NCI-H1417 (cell line): ENCODE measurements at places on chromosomes 1 and 21.

GRCh38 chr1:7561936-7562728 is 209.0 kb upstream of the VAMP3 start:
- no peak for DNase-seq

GRCh38 chr1:182556279-182556678 is 32.8 kb downstream of the RNASEL start:
- no peak for DNase-seq

DNA sequence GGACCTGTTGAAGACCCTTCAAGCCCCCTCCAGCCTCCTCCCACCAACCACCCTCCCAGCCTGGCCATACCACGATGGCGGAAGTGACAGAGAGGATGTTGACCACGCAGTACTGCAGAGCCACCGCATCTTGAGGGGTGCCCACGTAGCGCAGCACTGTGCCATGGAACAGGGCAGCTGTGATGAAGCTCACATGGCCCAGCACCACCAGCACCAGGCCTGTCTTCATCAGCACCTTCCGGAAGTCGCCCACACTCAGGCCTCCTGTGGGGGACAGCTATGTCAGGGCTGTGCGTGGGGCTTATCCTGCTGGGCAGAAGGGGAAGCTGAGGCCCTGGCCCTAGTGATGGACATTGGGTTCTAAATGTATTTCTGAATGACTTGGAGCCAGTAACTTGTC is 3.1 kb downstream of the TMEM54 start:
- DNase-seq = no peak

DNA sequence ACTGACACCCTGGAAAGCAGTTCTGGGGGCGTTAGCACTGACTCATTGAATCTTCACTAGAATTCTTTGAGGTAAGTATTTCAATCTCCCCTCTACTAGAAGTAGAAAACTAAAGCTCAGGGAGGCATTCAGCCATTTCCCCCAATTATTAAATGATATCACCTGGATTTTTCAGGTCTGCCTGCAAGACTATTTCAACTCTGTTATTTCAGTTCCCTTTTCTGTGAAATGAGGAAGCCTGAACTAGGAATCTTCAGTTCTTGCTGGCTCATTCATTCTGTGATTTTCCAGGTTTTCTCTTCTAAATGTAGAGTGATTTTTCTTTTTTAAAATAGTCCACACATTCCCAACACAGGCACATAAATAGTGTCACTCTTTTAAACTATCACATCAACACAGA is 337.0 kb upstream of the NR5A2 start:
- no peak for DNase-seq

DNA sequence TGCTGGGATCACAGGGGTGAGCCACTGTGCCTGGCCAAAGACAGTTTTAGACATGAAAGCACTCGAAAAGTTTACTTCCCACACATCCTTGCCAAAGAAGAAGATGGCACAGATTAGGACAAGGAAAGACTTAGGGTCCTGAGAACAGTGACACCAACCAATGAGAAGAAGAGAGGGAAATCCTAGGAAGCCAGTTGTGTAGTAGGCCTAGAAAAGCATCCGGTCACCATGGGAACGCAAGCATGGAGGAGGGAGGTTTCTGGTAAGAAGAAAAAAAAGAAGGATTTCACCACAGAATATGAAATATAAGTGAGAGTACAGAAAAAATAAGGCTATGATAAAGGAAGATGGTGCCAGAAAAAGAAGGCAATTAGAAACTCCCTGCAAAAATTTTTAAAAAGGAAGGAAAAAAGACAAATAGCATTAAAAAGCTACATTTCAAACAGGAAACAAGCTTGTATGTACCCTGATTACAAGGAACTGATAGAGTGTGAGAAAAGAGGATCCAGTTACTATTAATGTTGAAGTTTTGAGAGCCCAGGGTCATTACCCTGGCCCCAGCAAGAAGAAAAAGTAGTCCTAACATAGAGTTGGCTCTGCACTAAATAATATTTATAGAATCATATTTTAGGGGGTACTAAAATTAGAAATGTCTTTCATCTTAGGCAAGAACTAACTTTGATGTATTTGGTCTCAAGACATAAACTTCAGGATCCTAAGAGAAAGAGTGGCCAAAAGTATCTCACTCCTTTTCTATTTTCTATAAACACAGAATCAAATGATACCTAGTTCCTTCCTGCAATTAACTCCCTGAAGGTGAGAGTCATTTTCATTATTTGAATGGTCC is 16.1 kb downstream of the DIPK1A start:
- DNase-seq = no peak
